ENCODE measurements at places on chromosomes 3 and 15. TPM values are rescaled to one million over a fixed set of nuclear protein-coding genes. Genes with fewer than 3 reads are reported as not detected.

DNA sequence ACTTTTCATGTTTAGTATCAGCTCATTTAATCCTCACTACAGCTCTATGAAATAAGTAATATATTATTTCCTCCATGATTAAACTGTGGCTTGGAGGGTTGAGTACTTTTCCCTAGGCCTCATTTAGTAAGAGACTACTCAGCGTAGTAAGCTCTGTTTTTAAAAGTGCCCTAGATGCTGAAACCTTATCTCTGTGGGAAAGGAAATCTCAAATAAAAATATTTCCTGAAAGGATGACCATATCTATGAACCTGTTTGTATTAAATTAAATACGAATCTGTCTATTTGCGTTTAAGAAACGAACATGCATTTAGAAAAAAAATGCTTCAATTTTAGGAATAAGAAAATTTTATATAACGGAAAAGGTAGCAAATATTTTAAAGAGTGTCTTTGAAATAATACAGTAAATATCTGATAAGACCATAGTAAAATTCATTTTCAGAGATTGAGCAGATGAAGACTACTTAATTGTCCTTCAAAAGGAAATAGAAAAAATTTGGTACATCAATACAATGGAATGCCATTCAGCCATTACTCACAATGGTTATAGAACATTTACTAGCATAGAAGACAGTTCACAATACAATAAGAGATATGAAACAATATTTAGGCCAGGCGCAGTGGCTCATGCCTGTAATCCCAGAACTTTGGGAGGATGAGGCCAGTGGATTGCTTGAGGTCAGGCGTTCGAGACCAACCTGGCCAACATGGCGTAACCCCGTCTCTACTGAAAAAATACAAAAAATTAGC, 56.2 kb downstream of the ATG7 start:
- no peak for DNase-seq

- no peak for DNase-seq
Measured at GRCh38 chr3:197238842-197239241, 59.6 kb downstream of the DLG1 start.

LMAN1L gene
- polyA plus RNA-seq = not detected

CD200R1 gene
- 1.1 TPM for polyA plus RNA-seq

All from fibroblast of lung (primary cell).